ENCODE measurements at places on chromosomes 3 and 15. TPM values are rescaled to one million over a fixed set of nuclear protein-coding genes. Genes with fewer than 3 reads are reported as not detected.

The PRR23E gene
- total RNA-seq = not detected

The SLC22A13 gene
- 0.44 TPM for total RNA-seq

The XCR1 gene
- not detected for total RNA-seq

The ICE2 gene
- total RNA-seq = 13.9 TPM

The NR1I2 gene
- total RNA-seq = 0.19 TPM

The UTS2B gene
- not detected for total RNA-seq

The OSBPL10 gene
- 0.83 TPM for total RNA-seq

The RFTN1 gene
- total RNA-seq = 72.9 TPM

The CCR4 gene
- 8.7 TPM for total RNA-seq

The STOML1 gene
- 4.8 TPM for total RNA-seq

The ITGA11 gene
- not detected for total RNA-seq

The PLA2G4D gene
- not detected for total RNA-seq

The FETUB gene
- not detected for total RNA-seq

The BSN gene
- 0.35 TPM for total RNA-seq

The ARHGAP31 gene
- total RNA-seq = 1.1 TPM

The PRRT3 gene
- 6.9 TPM for total RNA-seq

The ATP13A5 gene
- total RNA-seq = not detected

The ST8SIA2 gene
- not detected for total RNA-seq

The IQCF2 gene
- total RNA-seq = not detected

The SLC9C1 gene
- total RNA-seq = not detected

The TM4SF4 gene
- not detected for total RNA-seq

The SCN11A gene
- total RNA-seq = 0.08 TPM

The TRPC1 gene
- total RNA-seq = 3.3 TPM

The LRRC31 gene
- not detected for total RNA-seq

The GNB4 gene
- 0.33 TPM for total RNA-seq

The SGO1 gene
- total RNA-seq = 0.71 TPM

The CKMT1B gene
- total RNA-seq = not detected

The PLSCR5 gene
- total RNA-seq = not detected

The XPC gene
- 51.5 TPM for total RNA-seq

The AMT gene
- 8.4 TPM for total RNA-seq

The SNX22 gene
- total RNA-seq = 0.60 TPM

The CLDN18 gene
- total RNA-seq = not detected

The SAMMSON gene
- total RNA-seq = not detected

The SEMA3G gene
- not detected for total RNA-seq

The MORC1 gene
- not detected for total RNA-seq

The ISLR gene
- total RNA-seq = not detected

The LSAMP gene
- total RNA-seq = not detected

The IMPG2 gene
- 0.27 TPM for total RNA-seq

The TCAIM gene
- total RNA-seq = 3.7 TPM

The CPN2 gene
- total RNA-seq = not detected

The SEMA3B gene
- total RNA-seq = 1.4 TPM

The FSIP1 gene
- total RNA-seq = 0.64 TPM

The NXPE3 gene
- 39.8 TPM for total RNA-seq

The PTX3 gene
- not detected for total RNA-seq

The TMC3 gene
- total RNA-seq = not detected

The ZSCAN29 gene
- 9.8 TPM for total RNA-seq

The GRM7 gene
- total RNA-seq = not detected

The DISP2 gene
- total RNA-seq = 0.05 TPM

The MYEF2 gene
- 29.3 TPM for total RNA-seq

The XRN1 gene
- 91.0 TPM for total RNA-seq

The PPIB gene
- total RNA-seq = 148 TPM

The CHRNA3 gene
- not detected for total RNA-seq

The GOLGA8G gene
- not detected for total RNA-seq

The SLC12A1 gene
- not detected for total RNA-seq

The AP2M1 gene
- total RNA-seq = 121 TPM

The RTP3 gene
- not detected for total RNA-seq

The CNTN6 gene
- total RNA-seq = not detected

The DTX3L gene
- 14.3 TPM for total RNA-seq

The FOXL2NB gene
- not detected for total RNA-seq
